NCI-H460 (cell line): ENCODE measurements at places on chromosomes 7 and 10. TPM values are rescaled to one million over a fixed set of nuclear protein-coding genes. Genes with fewer than 3 reads are reported as not detected.

Gene EVX1
- total RNA-seq: 0.12 TPM in 1 of 2 replicates, not detected in the other

DNA sequence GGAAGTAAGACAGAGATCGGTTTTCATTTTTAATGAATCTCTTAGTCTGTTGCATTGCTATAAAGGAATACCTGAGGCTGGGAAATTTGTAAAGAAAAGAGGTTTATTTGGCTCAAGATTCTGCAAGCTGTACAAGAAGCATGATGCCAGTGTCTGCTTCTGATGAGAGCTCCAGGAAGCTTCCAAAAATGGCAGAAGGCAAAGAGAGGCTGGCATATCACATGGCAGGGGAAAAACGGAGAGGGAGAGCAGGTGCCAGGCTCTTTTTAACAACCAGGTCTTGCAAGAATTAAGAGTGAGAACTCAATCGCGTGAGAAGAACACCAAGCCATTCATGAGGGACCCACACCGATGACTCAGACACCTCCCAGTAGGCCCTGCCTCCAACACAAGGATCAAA lies 125.0 kb upstream of the THSD7A start:
- DNase-seq: no peak

GRCh38 chr10:13054844-13055243 lies 45.1 kb upstream of the OPTN start:
- no peak for DNase-seq

Gene ZMIZ2
- 20.9 and 21.0 TPM in 2 replicates for total RNA-seq

Gene DDIT4
- total RNA-seq: 711 and 784 TPM in 2 replicates

Gene IL2RA
- total RNA-seq: not detected in 2 replicates

Gene SLC39A12
- not detected in 2 replicates for total RNA-seq

- peak; percentile 70 for DNase-seq
Observed at GRCh38 chr10:97332591-97333350, 1.8 kb downstream of the FRAT2 start.

Gene STEAP4
- 0.10 and 0.29 TPM in 2 replicates for total RNA-seq
